GM04504 (cell line): ENCODE measurements at places on chromosomes 5 and 9.

GRCh38 chr5:50751064-50751657, 84.7 kb downstream of the PARP8 start:
- DNase-seq = no peak

DNA sequence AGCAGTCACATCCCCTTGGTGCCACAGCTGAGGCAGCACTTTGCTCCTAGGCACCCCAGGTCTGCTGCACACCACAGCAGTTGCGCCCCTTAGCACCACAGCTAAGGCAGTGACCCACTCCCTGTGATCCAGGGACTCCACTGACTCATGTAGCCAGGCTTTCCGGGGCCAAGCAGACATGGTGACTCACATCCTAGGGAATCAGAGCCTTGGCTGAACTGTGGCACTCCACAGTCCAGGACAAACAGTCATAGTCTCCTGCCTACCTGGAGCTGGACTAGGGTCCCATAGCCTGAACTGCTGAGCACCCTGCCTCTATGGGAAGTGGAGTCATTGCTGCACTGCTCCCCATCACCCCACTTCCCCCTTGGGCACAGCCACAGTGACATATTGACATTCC, 338.7 kb downstream of the NPR3 start:
- peak; percentile 73 for DNase-seq

GRCh38 chr5:74042559-74042958, 416.6 kb downstream of the ARHGEF28 start:
- DNase-seq = no peak

DNA sequence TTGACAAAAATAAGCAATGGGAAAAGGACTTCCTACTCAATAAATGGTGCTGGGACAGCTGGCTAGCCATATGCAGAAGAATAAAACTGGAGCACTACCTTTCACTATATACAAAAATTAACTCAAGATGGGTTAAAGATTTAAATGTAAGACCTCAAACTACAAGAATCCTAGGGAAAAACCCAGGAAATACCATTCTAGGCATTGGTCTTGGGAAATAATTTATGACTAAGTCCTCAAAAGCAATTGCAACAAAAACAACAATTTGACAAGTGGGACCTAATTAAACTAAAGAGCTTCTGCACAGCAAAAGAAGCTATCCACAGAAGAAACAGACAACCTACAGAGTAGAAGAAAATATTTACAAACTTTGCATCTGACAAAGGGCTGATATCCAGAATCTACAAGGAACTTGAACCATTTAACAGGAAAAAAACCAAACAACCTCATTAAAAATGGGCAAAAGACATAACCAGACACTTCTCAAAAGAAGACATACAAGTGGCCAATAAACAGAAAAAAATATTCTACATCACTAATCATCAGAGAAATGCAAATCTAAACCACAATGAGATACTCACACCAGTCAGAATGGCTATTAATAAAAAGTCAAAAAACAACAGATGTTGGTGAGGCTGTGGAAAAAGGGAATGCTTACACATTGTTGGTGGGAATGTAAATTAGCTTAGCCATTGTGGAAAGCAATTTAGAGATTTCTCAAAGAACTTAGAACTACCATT, 75.2 kb upstream of the CPEB4 start:
- no peak for DNase-seq

GRCh38 chr5:72036951-72037350, 70.3 kb upstream of the MAP1B start:
- DNase-seq = no peak

- DNase-seq = no peak
These were observed 598 bp downstream of the PCDHA2 start for GRCh38 chr5:140795259-140795641.

DNA sequence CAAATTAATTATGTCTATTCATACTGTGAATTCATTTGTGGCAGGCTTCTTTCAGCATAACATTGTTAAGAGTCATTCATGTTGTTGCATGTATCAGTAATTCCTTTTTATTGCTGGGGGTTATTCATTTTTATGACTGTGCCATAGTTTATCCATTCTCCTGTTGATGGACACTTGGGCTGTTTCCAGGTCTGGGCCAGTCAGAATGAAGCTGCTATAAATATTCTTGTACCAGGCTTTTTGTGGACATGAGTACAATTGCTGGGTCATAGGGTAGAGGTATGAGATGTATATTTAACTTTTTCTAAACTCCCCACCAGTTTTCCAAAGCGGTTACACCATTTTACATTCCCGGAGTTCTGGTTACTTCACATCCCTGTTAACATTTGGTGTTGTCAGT, 13.6 kb downstream of the PRPF4 start:
- DNase-seq = no peak

GRCh38 chr9:34382879-34383278, 6.2 kb upstream of the MYORG start:
- DNase-seq = no peak

DNA sequence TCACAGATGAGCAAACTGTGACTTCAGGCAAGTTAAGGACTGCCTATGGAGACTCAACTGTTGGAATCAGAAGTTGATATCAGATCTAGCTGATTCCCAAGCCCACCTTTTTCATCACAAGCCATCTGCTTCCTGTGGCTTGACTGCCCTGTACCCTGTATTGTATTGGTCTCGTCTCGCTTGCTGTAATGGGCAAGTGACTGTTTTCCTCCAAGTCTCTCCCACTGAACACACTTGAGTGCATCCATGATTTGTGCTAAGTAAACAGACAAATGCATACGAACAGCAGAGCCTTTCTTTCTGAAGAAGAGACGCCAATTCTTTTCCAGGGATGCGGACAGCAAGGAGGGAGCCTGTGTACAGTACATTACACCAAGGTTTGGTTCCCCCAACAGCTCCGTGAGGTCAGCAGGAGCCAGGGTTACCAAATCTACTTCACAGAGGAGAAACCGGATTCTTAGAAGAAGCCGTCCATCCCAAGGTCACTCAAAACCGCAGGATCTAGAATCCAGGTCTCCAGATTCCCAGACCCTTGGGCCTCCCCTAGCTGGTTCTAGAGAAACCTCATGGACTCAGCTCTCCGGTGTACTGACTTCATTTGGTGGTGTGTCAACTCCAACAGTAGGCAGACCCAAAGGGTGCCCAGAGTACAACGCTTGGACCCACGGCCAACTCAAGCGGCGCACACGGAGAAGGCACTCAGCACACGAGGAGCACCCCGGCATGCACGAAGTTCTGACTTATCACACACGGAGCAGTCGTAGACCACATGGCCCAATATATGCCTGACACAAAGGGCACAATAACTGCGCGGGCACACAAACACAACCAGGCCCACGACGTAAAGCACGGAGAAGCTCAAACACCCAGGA, 1.1 kb downstream of the BAG1 start:
- DNase-seq = no peak

DNA sequence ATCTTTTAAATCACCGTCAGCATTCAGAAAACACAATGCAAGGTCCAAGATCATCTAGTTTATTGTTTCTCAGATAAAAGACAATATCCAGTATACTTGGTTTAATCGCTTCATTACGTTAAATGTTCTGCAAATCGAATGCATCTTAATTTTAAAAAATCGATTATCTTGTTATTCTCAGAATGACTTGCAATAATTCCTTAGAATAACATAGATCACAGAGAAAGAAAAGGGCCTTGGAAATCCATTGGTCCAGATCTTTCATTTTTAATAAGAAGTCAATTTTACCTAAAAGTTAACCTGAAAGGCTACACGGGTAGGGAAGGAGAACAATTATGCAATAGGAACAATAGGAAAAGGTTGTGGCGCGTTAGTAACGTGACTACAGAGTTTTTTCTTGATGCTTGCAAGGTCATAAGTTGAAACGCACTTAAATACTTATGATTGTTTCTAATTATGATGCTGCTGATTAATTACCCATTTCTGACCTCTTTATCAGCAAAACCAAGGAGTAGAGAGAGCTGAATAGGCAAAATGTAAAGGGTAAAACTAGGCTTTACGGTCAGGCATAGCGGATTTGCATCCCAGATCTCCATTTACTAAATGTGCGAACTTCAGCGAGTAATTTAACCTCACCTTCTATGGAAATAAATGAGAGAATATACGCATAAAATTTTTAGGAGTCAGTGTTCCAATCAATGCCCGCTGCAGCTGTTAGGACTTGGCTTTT, 769 bp upstream of the LYRM7 start:
- no peak for DNase-seq

GRCh38 chr5:16855485-16855884, 80.6 kb downstream of the MYO10 start:
- no peak for DNase-seq
